Lung (tissue), 17 donors: ENCODE measurements at places on chromosomes 6 and 20. TPM values are rescaled to one million over a fixed set of nuclear protein-coding genes. Genes with fewer than 3 reads are reported as not detected.

Gene SLC44A4
- 22.2 TPM for polyA plus RNA-seq

Gene ZNF165
- 2.1 TPM for polyA plus RNA-seq

Gene YTHDF1
- polyA plus RNA-seq: 21.9 TPM

Gene SLC17A1
- polyA plus RNA-seq: not detected

Gene ENPP5
- 5.0 TPM for polyA plus RNA-seq

Gene ARFGEF3
- 4.7 TPM for polyA plus RNA-seq

Gene LINC00237
- polyA plus RNA-seq: 0.03 TPM
